ENCODE measurements at places on chromosomes 2 and 18.
A peak's percentile ranks its signal among the peaks of the same experiment; 100 is the strongest.

- DNase-seq, result no peak
Measured at GRCh38 chr2:4903656-4904348, 788.4 kb upstream of the SOX11 start.

GRCh38 chr2:54261537-54261936, 5.5 kb upstream of the TSPYL6 start:
- no peak for DNase-seq

- DNase-seq, result no peak
Measured at GRCh38 chr2:217309056-217309455, 449.2 kb upstream of the TNP1 start.

DNA sequence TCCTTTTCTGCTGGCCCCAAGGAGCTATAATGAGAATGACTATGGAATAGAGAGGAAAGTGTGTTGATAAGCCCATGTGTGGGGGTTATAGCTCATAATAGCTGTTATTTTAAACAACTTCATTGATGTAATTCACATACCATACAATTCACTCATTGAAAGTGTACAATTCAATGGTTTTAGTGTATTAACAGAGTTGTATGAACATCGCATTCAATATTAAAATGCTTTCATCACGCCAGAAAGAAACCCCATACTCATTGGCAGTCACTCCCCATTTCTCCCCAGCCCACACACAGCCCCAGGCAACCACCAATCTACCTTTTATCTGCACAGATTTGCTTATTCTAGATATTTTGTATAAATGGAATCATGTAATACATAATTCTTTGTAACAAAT, 139.6 kb upstream of the CYP1B1 start:
- no peak for DNase-seq

- no peak for DNase-seq
Measured at GRCh38 chr2:196546151-196546919, 93.2 kb upstream of the CCDC150 start.

DNA sequence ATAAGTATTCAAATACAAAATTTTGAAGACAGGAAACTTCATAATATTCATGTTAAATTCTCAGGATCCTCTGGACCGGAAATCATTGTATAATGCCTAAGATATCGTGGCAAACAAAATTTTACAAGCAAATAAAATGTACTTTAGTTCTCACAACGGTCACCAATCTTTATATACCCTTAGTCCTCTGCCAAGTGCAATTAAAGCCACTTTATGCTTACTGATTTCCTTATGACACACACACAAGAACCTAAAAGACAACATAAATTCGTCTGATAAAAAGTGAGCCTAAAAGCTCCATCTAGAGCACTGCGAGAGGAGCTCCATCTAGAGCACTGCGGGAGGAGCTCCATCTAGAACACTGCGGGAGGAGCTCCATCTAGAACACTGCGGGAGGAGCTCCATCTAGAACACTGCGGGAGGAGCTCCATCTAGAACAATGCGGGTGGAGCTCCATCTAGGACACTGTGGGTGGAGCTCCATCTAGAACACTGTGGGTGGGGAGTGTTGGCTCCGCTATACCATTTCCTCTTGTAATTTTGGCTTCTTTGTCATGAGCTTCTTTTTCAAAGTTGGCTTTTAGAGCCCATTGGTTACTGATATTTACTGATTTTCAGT, 15.9 kb downstream of the ATP8B1 start:
- DNase-seq, result no peak

GRCh38 chr18:21632393-21632792, 20.3 kb downstream of the SNRPD1 start:
- DNase-seq, result peak; percentile 19

- DNase-seq, result no peak
Measured at GRCh38 chr2:218021536-218022071, 18.8 kb upstream of the TNS1 start.

GRCh38 chr2:235685024-235685721, 191.3 kb downstream of the AGAP1 start:
- DNase-seq, result no peak

Data from HAP-1 (cell line).